ENCODE measurements at places on chromosomes 16 and 17.

DNA sequence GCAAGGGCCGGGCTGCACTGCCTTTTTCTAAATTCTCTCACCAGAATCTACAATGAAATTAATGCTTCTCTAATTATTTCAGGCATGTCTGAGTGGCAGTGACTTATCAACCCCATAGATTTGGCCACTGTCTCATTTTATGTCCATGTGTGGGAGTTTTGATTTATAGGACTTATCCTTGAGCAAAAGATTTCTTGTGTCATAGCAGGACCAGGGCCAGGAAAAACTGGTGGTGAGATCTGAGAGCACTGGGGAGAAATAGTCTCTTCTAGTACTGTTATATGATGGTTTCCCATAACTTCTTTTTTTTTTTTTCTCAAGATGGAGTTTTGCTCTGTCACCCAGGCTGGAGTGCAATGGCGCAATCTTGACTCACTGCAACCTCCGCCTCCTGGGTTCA, 1.5 kb upstream of the KRT23 start:
- no peak for DNase-seq

DNA sequence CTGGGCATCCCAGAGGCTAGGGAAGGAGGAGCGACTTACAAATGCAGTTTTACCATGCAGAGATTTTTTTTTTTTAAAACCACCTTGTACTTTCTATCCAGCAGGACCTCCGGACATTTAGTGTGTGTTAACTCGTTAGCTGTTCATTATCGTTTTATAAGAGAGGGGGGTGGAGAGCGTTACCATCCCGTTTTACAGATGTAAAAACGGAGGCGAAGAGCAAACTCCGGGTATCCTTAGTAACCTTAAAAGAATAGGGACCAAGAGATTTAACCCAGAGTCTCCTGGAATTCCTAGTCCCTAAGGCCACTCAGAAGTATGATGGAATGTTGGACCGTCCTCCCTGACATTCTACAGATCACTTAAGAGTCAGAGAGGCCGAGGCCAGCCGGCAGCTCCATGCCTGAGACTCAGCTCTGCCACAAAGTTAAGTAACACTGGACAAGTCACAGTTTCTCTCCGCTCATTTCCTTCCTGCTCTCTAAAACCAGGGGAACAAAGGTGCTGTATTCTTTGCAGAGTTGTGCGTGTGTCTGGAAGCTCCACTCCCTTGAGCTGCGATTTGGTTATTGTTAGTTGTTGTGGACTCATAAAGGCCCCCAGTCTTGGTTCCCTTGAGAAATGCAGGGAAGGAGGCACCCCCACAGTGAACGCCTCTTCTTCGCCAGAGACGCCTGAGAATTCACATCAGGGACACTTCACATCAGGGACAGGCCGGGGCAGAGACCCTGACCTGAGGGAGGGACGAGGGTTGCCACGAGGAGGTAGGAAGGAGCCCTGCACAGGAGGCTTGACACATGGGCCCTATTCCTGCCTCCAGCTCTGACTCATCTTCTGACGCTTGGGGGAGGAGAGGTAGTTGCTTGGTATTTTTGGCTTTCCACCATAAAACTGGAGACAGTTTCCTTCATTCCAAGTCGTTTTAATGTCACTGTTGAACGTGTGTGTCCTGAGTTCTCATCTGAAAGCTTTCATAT, 1.2 kb downstream of the DUSP14 start:
- peak; percentile 86 for DNase-seq

DNA sequence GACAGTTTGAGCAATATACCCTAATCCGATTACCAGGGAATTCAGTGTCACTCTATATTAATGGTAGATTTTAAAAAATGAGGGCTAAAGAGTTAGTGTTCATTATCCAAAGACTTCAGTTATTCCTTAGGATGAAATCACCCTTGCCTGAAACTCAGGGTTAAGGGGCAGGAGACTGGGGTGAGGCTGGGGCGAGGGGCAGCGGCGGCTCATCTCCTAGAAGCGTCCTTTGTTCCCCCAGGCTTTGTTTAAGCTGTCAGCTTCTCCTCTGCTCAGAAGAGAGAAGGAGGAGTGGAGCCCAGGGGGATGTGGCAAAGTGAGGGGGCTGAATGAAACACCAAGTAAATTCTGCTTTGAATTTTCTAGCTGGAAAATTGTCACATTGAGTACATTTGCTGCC, 117.7 kb upstream of the ELAC2 start:
- DNase-seq, result no peak

GRCh38 chr16:57069635-57070370, 22.6 kb upstream of the CPNE2 start:
- no peak for DNase-seq

GRCh38 chr16:22948603-22949368, 134.8 kb downstream of the HS3ST2 start:
- DNase-seq, result peak; percentile 64

GRCh38 chr17:3827124-3827773, 18.8 kb downstream of the NCBP3 start:
- DNase-seq, result peak; percentile 11

DNA sequence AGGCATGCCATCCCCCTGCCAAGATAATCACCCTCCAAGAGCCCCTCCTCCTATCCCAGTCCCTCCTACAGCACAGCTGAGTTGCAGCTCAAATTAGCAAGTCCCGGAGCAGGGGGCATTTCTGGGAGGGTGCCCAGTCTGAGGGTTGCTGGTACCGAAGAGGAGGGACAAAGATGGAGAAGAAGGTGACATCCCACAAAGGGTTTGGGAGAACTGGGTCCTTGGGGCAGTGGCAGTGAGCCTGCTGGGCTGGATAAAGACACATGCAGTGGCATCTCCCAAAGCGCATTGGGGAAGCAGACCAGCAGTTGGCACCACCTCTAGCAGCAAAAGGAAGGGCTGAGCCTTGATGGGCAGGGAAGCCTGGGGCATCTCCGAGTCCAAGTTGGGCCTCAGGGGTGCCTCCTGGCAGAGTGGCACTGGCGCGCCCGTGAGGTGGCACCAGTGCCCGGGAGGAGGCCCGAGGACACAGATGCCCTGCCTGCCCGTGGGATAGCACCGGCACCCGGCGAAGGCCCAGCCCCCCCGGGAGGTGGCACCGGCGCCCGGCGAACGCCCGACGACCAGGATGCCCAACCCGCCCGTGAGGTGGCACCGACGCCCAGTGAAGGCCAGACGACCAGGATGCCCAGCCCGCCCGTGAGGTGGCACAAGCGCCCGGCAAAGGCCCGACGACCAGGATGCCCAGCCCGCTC, 622 bp downstream of the TOM1L2 start:
- DNase-seq, result no peak

DNA sequence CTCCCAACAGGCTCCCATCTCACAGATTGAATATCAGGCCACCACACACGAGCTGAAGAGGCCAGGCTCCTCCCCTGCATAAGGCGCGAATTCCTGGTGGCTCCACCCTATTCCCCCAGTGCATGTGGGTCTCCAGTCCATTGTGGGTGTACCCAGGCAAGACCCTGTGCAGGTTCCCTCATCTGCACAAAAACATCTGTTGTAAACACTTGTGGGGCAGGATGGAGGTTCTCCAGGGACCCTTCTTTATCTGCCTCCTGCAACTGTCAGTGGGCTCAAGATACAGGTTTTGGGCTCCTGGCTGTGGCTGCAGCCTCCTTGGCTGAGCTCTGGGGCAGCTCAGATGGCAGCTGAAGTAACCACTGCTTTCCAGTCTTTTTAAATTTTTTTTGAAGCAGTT, 17.6 kb upstream of the LGALS9 start:
- no peak for DNase-seq

GRCh38 chr17:45954914-45955313, 44.1 kb upstream of the STH start:
- DNase-seq, result no peak

- DNase-seq, result no peak
These were observed 2.8 kb upstream of the ALDH3A2 start for GRCh38 chr17:19645734-19646201.

GRCh38 chr17:64178011-64178825, 48.3 kb upstream of the ERN1 start:
- DNase-seq, result no peak

- no peak for DNase-seq
These were observed 1.7 kb upstream of the COASY start for GRCh38 chr17:42560246-42560645.

GRCh38 chr17:32917081-32917480, 10.9 kb upstream of the TMEM98 start:
- DNase-seq, result no peak

- DNase-seq, result no peak
These were observed 12.1 kb upstream of the KCNJ12 start for GRCh38 chr17:21363776-21364642.

DNA sequence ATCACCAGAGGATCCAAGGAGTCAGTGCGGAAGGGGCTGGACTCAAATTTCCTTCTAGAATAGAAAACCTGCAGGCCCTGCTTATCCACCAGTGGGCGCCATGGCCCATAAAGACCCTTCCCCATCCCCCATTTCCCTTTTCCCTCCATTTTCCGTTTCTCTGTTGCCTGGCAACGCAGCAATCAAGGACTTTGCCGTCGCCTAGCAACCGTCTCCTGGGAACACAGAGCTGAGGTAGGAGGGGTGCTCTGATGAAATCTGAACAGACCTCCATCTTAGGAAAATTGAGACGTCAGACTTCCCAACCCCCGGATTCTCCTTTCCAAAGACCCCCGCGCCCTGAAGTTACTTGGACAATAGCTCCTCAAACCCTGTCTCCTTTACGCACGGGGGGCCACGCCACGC, 5.7 kb downstream of the DLG4 start:
- DNase-seq, result peak; percentile 48

DNA sequence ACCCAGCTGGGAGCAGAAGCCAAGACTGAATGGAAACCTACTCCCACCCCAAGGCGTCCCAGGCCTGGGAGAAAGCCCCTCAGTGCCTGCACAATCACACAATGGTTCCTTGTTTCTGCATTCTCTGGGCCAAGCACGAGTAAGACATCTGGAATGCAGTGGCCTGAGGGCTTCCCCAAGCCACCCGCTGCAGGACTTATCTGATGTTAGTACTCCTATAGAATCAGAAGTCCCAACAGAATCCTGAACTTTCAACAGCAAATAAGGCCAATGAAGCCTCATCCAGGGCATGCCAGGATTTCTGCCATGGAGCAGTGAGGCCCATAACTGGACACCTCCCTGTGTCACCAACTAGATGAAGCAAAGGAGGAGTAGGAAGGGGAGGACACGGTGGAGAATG, 28.6 kb downstream of the MYO18A start:
- peak; percentile 80 for DNase-seq

- DNase-seq, result peak; percentile 42
These were observed 17.4 kb upstream of the MTSS2 start for GRCh38 chr16:70703041-70703834.

DNA sequence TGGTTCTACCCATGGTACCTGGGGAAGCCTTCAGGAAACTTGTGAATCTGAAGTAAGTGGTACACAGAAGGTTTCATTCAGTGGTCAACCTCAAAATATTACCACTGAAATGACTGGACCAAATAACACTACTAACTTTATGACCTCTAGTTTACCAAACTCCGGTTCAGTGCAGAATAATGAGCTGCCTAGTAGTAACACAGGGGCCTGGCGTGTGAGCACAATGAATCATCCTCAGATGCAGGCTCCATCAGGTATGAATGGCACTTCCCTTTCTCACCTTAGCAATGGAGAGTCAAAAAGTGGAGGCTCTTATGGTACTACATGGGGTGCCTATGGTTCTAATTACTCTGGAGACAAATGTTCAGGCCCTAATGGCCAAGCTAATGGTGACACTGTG, 55.9 kb upstream of the SLC5A11 start:
- no peak for DNase-seq

GRCh38 chr17:76884995-76885893, 17.0 kb downstream of the MGAT5B start:
- no peak for DNase-seq

GRCh38 chr16:86946396-86946795, 368.0 kb downstream of the FOXL1 start:
- DNase-seq, result peak; percentile 65

DNA sequence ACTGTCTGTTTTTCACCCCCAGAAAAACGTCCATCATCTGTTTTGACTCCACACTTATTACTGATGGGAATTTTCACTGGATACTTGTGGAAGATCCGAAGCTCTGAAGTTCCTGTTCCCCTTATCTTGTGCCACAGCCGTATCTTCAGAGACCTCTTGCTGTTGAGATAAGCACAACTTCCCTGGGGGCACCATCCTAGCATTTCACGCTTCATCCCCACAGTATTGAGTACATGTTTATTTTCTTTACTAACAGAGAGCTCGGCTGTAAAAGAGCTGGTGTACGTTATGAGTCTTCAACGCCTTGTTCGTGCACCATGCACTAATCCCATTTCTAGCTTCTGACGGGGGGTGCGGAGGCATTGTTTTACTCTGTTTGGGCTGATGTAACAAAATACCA, 813.6 kb upstream of the EEF2KMT start:
- DNase-seq, result no peak

DNA sequence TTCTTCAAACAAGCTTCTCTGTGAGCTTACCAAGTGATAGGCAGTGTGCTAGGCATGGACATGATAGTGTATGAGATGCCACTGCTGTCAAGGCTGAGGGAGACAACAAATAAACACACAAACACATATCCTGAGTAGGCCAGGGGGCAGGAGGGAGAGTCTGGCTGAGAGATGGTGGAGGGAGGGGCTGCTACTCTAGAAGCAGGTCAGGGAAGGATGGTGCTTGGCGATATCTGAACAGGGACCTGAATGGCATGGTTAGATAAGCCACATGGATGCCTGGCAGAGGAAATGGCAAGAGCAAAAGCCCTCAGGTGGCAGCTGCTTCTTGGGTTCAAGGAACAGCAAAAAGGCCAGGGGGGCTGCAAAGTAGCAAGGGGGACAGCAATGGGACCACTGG, 8.6 kb upstream of the CHST6 start:
- DNase-seq, result no peak

GRCh38 chr16:1414532-1415260, at the start of gene UNKL:
UNKL (minus strand) TSS chr16:1414704; CDS start chr16:1414691, 13 bp downstream.
- peak; percentile 94 for DNase-seq
